ENCODE measurements at places on chromosomes 12 and 14. TPM values are rescaled to one million over a fixed set of nuclear protein-coding genes. Genes with fewer than 3 reads are reported as not detected.

DNA sequence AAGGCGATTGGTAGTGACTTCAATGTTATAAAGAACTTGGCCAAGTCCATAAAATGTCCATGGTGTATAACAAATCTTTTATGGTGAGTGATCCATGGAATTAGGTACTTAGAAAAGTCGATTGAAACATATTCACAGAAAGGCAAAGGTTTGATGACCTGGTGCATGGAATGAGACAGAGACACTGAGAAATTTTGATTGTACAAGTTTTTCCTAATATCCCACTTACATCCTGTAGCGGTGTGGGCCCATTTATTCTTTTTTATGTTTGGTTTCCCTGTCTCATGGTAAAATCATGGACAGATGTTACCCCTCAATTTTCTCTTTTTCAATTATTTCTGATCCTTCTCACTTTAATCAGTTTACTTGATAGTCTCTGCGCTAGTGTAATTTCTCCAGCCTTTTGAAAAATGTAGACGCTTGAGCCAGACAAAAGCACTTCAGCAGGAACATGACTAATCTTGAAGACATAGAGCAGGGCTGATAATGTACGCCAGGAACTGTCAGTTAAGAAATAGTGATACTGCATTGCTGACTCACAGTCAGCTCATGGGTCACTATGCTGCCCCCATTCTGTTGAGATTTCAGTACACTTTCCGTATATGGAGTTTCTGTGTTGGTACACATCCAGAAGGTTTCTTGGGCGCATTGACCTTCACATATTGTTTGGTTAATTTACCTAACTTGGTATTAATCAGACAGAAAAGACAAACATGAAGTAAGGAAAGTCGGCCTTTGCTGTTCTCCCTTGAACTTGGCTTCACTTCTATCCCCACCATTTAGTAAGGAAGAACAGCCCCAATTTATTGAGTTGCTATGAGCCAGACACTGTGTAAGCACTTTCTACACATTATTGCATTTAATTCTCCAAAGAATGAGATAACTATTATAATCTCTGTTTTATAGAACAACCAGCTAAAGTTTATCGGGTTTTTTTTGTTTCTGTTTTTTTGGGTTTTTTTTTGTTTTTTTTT lies 841.7 kb downstream of the DIO2 start:
- DNase-seq: no peak

Gene TSPAN19
- 0.33 TPM for total RNA-seq

GRCh38 chr14:60845523-60845922 lies 111.0 kb downstream of the MNAT1 start:
- no peak for DNase-seq

Gene SYT1
- 0.30 TPM for total RNA-seq

Gene NR1H4
- total RNA-seq: not detected

Gene SYNDIG1L
- total RNA-seq: 0.11 TPM

DNA sequence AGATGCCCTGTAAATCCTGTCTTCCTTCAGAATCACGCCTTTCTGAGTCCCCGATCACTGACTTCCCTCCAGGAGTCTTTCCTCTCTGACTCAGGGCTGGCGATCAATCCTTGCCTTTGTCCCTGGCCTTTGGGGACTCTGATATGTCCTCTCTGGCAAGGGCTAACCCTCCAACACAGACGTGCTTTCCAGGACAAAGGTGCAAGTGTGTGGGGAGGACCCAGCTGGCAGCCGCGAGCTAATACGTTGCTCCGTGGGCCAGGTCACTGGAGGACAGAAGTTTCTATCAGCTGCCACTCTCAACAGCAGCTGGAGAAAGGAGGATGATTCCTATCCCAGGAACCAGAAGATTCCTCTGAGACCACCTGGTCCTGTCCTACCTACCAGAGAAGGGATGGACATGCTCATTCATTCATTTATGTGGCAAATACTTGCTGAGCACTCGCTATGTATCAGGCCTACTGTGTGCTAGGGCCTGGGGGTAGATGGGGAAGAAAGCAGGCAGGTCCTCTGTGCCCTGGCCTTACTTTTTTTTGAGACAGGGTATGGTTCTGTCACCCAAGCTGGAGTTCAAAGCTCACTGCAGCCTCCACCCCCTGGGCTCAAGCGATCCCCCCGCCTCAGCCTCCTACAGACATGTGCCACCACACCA lies 8.5 kb upstream of the SCARB1 start:
- no peak for DNase-seq

DNA sequence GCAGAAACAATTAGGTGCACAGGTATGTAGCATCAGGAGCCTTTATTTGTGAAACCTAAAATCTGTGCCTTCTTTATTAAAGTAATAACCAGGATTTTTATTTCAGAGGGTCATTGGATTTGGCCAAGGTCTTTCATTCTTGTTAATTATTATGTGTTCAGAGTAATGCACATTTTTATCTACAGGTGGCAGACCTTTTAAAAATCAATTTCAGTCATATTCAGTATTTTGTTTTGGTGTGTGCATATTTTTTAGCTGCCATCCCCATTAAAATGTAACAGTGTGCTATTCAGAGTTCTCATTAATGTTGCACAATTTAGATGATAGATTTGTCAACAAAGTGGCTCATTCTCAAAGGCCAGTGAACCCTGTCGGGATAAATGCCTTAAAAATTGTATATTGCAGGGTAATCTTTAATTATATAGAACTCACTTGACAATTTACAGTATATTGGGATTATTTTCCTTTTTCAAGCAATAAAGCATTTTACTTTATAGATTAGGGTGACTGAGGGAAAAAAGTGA lies 319.3 kb upstream of the SOX5 start:
- DNase-seq: no peak

Gene CIROP
- total RNA-seq: not detected

DNA sequence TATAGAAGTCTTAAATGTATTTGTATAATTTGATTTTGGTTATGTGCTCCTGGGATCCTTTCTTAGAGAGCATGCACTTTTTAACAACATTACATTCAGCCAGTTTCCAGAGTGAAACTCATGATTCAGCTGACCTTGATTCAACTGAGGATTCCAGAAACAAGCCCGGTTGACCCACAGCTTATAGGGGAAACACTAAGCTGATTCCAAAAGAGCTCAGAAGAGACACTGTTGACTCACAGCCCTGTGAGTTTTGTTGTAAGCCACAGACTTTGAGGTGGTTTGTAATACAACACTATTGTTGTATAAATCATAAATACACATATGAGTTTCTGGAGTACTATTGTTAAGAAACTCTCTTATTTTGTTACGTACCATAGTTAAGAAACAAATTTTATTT lies 133.8 kb upstream of the MGAT4C start:
- no peak for DNase-seq

Gene NELL2
- 0.55 TPM for total RNA-seq

Gene EPYC
- total RNA-seq: not detected

DNA sequence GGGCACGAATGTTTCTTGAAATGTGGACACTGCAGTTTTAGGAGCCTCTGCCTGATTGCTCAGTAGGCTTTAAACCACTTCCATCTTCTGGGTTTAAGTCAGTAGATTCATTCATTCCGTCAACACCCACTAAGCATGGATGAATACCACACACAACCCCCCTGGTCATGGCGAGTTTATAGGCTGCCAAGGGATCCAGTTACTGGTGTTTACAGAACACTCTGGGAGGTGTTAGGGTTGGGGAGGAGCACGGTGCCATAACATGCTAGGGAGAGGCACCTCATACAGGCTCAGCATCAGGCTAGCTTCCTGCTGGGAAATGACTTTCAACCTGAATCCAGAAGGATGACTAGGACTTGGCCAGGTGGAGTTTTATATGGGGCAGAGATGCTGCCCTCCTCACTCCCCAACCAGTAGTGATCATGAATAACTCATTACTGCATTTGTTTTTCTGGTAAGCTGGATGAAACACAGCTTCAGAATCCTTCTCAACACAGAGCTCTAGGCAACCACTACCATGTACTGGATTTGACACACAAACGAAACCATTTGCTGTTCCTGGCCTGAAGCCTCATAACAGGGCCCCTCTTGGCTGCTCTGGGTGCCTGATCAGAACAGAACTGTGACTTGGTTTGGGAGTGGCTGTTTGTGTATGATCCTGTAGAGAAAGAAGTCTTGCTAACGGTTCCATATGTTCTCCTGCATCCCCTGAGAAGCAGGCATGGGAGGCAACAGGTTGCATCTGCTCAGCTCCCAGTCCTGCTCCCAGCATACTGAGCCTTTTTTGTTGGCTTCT lies 47.9 kb downstream of the FBXW8 start:
- no peak for DNase-seq

- no peak for DNase-seq
Observed at GRCh38 chr12:119198440-119198839, 19.7 kb downstream of the HSPB8 start.

DNA sequence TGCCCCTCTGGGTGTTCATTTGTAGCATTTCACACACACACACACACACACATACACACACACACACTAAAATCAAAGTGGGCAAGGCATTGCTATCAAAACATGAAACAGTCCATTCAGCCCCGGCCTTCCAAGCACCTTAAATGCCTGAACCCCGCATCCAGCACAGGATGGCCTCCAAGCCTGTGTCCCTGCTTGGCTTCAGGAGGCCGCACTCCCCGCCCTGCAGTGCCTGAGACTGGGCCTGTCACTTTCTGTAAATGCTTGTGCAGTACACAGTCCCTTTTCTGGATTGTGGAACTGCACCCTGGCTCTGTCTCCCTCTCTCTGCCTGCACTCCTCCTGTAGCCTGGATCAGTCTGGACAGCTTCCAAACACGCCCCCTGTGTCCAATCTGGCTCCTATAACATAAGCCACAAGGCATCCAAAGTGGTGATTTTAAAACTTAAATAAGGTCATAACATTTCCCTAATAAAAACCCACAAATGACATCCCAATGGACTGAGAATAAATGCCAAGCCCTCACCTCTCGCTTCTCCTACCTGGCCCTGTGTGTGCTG lies 972.2 kb upstream of the TMEM132C start:
- DNase-seq: no peak

DNA sequence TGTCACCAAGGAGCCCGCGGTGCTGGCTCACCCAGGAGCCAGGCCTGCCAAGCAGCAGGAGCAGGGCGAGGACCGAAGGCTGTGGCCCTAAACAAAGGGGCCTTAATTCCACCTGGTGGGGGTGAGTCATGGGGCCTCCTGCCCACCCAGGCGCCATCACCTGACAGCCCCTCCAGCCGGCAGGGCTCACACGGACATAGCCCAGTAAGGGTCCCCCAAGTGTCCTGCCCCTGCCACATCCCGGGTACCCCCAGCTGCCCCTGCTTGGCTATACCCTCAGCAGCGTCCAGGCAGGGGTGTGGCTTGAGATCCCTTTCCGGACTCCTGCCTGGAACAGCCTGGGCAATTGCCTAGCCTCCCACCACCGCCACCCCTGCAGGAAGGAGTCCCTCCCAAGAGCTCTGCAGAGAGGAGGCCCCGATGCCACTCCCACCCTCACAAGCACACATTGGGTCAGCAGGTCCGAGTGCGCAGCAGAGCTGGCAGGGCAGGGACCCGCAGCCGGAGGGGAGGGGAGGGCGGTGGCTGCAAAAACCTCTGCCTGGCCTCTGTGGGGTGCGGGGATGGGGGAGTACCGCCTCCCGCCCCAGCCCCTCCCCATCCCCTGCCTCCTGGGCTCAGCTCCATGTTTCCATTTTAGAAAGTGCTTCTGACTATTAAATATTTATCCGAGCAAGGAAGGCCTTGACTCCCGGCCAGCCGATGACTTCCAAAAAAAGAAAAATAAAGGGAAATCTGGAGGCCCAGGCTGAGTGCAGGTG lies 4.6 kb downstream of the AHNAK2 start:
- peak; percentile 48 for DNase-seq

All from left ventricle myocardium inferior (tissue), 1 donor.